ENCODE measurements at places on chromosomes 16 and 17.
A peak's percentile ranks its signal among the peaks of the same experiment; 100 is the strongest.

- no peak for DNase-seq
Measured at GRCh38 chr17:72511242-72511641, 390.4 kb downstream of the SOX9 start.

DNA sequence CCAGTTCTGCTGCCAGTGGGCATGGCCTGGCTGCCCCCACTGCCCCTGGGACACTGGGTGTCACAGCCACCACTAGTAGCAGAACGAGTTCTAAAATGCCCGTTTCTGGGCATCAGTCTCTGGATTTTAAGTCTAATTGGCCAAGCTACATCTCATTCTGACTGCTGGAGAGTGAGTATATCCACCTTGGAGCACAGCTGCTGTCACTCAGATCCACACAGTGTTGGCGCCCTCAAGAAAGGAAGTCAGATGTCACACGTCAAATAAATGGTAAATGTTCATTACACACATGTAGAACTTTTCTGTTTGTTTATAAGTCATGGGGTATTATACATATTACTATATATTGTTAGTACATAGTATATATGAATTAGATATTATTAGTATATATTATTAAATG lies 19.4 kb downstream of the GNGT2 start:
- DNase-seq: no peak

- peak; percentile 46 for DNase-seq
Measured at GRCh38 chr17:18362698-18363100, 651 bp downstream of the SHMT1 start.

- peak; percentile 50 for DNase-seq
Measured at GRCh38 chr17:17724307-17725010, 43.2 kb downstream of the RAI1 start.

- DNase-seq: no peak
Measured at GRCh38 chr17:77580531-77581270, 377.8 kb upstream of the TNRC6C start.

- DNase-seq: no peak
Measured at GRCh38 chr17:4305224-4305623, 41.4 kb upstream of the ANKFY1 start.

DNA sequence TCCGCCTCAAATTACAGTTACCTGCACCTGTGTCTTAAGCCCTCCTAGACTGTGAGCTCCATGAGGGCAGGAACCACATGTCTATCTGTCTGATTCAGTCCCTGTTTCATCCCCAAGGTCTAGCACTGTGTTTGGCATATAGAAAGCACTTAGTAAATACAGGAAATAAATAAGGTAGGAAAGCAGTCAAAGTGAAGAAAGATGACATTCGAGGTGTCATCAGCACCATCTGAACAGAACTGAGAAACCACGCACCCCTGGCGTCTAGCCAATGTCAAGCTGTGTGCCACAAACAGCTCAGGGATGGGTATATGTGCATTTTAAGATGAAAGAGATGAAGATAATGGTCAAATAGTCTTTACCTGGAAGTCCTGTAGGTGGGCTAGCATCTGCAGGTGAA lies 79.6 kb upstream of the ATP2A3 start:
- DNase-seq: no peak

DNA sequence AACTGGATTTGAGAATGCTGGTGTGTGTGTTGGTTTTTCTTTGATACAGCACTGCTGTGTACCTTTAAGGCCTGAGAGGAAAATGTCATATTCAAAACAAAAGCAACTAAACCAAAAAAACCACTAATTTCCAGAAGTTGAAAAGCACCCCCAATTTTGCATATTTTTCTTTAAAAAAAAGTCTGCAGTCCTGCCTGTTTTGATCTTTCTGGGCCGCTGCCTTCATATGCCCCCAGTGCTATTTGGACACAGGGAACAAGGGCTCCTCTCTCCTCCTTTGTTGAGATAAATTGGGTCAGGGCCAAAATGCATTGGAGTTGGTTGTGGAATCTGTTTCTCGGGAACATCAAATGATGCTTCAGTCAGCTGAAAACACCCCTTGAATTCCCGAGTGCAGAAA lies 26.9 kb downstream of the GPT2 start:
- DNase-seq: no peak

- peak; percentile 55 for DNase-seq
Measured at GRCh38 chr16:85420501-85421337, 192.4 kb upstream of the GSE1 start.

- no peak for DNase-seq
Measured at GRCh38 chr16:70687671-70688245, 1.9 kb upstream of the MTSS2 start.

DNA sequence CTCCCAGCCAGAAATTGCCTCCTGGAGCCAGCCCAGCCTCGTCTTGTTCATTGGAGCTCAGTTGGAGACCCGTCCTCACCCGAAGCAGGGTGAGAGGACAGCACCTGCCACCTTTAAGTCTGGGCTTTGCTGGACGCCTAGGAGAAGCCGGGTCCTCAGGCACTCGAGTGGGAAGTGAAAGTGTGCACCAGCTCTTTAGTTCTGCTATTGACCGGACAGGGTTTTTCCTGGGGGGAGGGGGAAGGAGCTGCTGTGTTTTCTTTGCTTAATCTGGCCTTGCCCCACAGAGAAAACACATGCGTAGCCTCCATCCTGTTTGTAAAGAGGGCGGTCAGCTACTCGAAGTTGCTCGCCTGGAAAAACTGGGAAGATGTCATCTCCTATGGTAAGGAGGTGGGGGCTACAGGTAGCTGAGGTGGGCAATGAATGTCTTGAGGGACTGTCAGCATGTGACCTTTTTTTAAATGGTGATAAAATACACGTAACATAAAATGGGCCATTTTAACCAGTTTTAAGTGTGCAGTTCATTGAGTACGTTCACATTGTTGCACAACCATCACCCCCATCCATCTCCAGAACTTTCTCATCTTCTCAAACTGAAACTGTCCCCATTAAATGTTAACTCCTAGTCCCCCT lies 34.4 kb downstream of the CMIP start:
- no peak for DNase-seq

GRCh38 chr17:32100971-32101631 lies 41.2 kb upstream of the RHOT1 start:
- DNase-seq: no peak

DNA sequence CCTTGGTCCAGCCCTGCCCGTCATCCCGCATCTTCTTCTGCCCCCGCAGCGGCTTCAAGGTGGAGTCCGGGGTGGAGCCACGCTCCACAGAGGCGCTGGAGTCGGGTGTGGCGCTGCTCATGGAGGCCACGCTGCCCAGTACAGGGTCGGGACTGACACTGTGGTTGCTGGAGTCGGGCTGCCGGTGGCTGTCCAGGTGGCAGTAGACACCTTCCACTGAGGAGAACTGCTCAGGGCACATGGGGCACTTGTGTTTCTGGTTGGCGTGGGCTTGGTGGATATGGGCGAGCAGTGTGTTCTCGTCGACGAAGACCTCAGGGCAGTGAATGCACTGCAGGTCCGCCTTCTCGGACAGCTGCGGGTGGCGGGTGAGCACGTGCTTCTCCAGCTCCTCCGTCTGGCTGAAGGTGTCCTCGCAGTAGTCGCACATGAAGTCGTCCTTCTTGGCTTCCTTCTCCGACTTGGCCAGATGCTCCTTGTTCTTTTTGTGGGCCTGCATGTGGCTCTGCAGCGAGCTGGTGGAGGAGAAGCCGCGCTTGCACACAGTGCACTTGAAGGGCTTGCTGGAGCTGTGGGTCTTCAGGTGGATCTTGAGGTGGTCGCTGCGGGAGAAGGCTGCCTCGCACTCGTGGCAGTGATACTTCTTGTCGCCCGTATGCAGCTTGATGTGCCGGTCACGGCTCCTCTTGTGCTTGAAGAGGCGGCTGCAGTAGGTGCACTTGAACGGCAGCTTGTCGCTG lies 217.8 kb downstream of the ZNF423 start:
- no peak for DNase-seq

DNA sequence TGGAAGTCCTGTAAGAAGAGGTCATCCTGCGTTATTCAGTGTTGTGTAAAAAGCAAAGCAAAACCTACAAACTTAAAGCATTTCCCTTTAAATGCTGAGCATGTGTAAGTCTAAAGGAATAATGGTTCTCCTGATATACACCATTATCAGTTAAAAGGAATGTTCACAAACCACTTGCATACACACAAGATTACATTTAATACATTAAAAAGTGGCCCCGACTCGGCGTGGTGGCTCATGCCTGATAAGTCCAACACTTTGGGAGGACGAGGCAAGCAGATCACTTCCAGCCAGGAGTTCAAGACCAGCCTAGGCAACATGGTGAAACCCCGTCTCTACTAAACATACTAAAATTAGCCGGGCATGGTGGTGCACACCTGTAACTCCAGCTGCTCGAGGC lies 30.5 kb downstream of the CPPED1 start:
- no peak for DNase-seq

Data from Daoy (cell line).